ENCODE measurements at places on chromosomes 2 and 18.

GRCh38 chr18:39571511-39571910 is 2005.9 kb upstream of the CELF4 start:
- DNase-seq: no peak

- DNase-seq: no peak
These were observed 183.1 kb upstream of the MC4R start for GRCh38 chr18:60555625-60556024.

DNA sequence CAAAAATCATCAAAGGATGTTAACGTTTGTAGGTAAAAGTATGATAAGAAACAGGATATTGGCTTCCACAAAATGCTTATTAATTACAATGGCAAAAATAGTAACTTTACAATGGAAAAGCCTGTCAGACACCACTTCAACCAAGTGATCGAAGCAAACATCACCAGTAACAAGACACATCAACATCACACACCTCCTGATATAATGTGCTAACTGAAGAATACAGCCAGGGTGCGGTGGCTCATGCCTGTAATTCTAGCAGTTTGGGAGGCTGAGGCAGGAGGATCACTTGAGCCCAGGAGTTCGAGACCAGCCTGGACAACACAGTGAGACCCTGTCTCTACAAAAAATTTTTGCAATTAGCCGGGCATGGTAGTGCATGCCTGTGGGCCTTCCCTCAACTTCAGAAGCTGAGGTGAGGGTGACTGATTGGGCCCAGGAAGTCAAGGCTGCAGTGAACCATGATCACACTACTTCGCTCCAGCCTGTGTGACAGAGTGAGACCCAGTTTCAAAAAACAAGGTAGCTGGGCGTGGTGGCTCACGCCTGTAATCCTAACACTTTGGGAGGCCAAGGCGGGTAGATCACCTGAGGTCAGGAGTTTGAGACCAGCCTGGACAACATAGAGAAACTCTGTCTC is 15.0 kb downstream of the MGAT4A start:
- no peak for DNase-seq

GRCh38 chr18:62258616-62259015 is 66.5 kb upstream of the TNFRSF11A start:
- no peak for DNase-seq

DNA sequence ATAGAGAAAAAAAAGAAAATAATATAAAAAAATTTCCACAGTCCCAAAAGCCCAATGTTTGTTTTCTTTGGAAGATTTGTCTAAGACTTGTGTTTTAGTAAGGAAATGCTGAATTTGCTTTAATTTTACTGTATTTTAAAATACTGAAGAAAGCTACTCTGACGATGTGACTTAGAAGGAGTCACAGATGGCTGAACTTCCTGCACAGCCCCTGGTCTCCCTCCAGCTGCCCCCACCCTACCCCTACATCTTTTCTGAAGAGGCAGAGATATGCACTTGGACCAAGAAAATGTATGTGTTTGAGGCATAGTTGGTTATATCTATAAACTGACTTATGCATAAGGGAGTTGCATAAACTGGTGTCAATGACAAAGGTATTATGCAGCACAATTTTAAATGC is 172.3 kb downstream of the CDH2 start:
- no peak for DNase-seq

- DNase-seq: no peak
These were observed 29.8 kb downstream of the COL6A3 start for GRCh38 chr2:237383991-237384671.

- DNase-seq: no peak
These were observed 13.6 kb downstream of the DUSP11 start for GRCh38 chr2:73766349-73766748.

Data from stimulated activated CD4-positive, alpha-beta T cell treated with anti-CD3 and anti-CD28 coated beads, Interleukin-1b, Interleukin-23, amount 100 ng/mL, for 1 hour (primary cell).